ENCODE measurements at places on chromosomes 2 and 18.

DNA sequence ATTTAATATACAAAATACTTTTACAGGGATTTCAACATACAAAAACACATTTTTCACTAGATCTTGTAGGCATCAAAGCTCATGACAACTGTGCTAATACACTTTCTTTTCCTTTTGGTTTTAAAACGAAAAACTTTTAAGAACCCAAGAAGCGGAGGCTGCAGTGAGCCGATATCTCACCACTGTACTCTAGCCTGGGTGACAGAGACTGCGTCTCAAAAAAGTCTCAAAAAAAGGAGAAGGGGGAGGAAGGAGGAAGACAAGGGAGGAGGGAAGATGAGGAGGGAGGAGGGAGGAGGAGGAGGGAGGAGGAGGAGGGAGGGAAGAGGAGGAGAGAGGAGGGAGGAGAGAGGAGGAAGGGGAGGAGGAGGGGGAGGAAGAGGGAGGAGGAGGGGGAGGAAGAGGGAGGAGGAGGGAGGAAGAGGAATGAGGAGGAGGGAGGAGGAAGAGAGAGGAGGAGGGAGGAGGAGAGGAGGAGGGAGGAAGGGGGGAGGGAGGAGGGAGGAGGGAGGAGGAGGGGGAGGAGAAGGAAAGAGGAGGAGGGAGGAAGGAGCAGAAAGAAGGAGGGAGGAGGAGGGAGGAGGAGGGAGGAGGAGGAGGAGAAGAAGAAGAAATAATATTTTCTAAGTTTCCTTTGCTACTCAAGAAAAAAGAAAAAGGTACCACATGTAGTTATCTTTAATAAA lies 13.8 kb downstream of the ROCK2 start:
- no peak for DNase-seq

DNA sequence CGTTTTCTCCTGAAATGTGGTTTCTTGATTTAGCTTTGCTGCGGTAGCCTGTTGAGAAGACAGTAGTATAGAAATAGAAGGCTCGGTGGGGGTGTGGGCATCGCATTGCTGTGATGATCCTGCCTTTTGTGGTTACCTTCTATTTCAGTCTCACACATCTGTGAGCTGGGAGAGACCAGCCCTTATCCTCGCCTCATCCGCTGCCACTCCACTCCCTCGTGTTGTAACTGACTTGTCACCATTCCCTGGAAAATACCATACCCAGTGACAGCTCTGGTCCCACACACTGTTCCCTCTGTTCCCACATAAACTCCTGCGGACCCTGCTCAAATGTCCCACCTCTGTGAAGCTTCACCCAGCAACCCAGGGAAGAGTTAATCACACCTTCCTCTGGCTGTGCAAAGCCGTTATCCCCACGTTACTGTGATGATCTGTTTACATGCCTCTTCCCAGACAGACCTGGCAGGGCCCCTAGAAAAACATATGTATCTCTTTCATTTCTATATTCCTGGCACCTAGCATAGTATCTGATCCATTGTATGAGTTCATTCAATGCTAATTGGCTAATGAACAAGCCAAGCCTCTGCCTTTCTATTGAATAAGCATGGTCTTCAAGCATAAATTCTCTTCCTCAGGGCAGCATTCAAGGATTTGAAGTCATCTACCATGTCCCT lies 114.6 kb downstream of the MAPK4 start:
- no peak for DNase-seq

- no peak for DNase-seq
Observed at GRCh38 chr2:218224186-218224585, 7.2 kb downstream of the ARPC2 start.

DNA sequence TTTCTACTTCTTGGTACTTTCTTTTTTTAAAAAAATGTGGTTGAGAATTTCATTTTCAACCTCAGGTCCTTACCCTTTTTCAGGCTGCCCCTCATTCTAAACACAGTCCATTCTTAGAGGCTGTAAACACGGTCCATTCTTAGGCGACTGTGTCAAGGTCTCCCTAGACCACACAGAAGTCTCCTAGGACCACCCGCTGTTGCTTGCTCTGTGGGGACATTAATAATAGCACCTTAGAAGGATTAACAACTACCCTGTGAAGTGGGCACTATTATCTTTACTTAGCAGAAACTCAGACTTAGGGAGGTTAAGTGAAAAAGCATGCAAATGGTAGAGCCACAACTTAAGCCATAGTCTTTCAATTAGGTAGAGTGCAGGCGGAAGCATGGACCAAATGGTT lies 91.7 kb downstream of the RBMS1 start:
- DNase-seq: no peak

GRCh38 chr2:7338961-7339360 lies 421.7 kb downstream of the RNF144A start:
- no peak for DNase-seq

Measured in GOT3 (cell line).